ENCODE measurements at places on chromosomes 7 and 10.

- peak; percentile 79 for DNase-seq
These were observed 172.6 kb downstream of the FAM107B start for GRCh38 chr10:14601872-14602725.

DNA sequence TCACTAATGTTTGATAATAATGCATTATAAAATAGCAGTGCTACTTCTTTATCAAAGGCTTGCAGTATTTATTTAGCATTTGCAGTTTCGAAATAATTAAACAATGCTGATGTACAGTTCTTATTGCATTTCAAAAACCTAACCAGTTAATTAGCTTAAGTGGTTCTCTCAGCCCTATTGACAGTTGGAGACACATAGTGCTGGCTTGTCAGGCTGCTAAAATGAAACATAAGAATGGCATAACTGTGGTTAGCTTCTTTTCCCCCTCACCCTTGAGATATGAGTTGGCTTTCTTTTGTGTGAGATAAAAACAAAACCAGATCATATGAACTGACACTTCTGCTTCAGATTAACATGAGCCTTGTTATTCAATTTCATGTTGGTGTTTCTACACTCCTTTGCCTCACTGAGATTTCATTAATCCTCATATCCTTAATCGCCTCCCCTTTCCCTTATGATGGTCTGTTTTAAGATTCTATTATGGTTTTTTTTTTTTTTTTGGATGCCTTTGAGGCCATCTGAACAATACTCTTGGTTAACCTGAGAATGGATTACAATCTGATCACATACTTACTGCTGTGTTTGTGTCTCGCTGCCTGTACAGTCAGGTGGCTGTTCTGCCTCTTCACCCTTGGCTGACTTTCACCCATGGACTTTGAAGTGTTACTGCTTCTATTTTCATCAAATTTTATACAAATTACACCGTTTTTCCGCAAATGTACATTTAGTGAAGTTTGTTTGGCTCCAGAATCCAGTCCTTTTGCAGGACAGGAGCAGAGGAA is 108.0 kb downstream of the SDK1 start:
- peak; percentile 68 for DNase-seq

DNA sequence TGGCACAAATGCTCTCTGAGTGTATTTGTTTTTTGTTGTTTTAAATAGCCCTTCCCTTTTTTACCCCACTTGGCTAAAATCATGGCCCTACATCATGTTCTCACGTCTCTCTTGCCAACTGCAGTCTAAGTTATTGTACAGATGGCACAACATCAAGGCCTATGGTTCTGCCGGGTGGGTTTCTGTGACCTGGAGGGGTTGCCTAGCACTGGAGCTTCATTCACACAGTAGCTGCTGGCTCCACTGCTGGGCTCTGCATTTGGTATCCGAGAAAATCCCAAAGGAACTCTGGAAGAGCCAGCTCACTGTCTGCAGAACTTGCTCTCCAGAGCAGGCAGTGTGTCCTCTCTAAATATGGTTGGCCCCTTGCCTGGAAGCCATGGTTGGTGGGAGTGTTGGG is 120.6 kb downstream of the LRRC4 start:
- DNase-seq, result no peak

- no peak for DNase-seq
These were observed 25.1 kb upstream of the ZNF273 start for GRCh38 chr7:64877714-64878610.

DNA sequence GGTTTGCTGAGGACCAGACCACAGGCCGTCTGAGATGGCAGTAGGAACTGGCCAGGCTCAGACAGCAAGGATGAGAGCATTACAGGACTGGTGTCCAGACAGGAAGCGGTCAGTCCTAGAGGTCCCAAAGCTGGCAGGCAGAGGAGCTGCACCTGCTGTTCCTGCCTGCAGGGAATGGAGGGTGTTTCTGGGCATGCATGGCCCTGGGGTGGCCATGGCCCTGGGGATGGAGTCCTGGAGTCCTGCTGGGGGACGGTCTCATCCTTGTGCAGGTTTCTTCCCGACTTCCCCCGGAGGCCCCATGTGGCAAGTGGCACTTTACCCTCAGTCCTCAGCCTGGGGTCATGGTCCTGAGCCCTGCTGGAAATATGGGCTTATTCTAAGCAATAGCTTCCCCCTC is 274.9 kb upstream of the ADARB2 start:
- DNase-seq, result no peak

- no peak for DNase-seq
These were observed 2.4 kb upstream of the ST7 start for GRCh38 chr7:116950889-116951351.

DNA sequence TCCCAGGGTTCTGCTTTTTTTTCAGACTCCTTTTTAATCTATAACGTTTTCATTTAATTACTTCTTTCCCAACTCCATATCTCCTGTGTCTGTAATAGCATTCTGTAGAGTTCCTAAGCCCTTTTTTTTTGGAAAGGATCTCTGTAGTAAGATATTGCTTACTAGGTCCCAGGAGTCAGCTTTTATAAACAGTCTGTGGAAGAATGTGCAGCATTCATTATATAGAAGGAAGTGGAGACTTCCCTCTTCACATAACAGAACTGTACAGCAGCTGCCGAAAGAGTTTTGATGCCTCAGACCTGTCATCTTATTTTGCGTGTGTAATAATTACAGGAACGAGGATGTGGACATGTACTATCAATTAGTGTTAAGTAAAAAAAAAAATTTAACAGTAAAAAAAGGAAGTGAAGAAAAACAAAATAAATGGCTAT is 7.4 kb upstream of the STEAP4 start:
- DNase-seq, result no peak

GRCh38 chr10:124012583-124012982 is 80.8 kb downstream of the CHST15 start:
- DNase-seq, result no peak

DNA sequence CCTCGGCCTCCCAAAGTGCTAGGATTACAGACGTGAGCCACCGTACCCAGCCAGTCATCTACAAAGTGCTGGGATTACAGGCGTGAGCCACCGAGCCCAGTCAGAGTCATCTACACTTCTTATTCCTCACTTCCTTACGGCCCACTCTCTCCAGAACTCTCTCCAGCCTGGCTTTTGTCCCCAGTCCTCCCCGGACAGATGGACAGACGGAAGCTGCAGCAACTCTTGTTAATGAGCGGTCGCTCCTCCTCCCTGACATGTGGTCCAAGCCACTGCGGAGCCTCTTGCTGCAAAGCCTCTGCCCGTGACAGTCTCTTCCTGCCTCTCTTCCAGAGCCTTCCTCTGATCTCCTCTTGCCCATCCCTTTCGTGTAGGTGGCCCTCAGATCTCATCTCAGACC is 45.9 kb downstream of the TMEM270 start:
- DNase-seq, result no peak

GRCh38 chr10:79178614-79179163 is 109.9 kb downstream of the ZMIZ1 start:
- no peak for DNase-seq

DNA sequence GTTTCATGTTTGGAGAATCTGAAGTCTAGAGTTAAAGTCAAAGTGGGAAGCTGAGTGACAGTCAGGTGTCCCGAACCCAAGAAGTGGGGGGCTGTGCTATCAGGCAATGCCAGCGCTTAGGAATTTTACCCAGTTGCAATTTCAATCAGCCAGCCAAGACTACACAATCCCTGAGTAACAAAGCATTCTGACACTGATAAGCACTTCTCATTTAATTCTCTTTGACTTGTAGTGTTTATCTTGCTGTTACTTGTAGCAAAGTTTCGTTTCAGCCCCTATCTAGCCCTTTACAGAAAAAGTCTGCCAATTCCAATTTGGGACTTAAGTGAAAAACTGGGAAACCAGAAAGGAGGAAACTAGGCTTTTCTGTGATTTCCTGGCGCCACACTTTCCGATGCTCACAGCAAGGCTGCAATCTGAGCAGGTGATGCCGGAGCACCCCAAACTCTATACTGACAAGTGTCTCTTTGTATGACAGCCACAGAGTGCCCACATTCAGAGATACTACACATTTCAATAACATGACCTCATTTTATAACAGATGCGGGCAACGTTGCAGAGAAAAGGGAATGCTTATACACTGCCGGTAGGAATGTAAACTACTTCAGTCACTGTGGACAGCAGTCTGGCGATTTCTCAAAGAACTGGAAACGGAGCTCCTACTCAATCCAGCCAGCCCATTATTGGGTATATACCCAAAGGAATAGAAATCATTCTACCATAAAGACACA is 61.0 kb downstream of the ITIH5 start:
- no peak for DNase-seq

DNA sequence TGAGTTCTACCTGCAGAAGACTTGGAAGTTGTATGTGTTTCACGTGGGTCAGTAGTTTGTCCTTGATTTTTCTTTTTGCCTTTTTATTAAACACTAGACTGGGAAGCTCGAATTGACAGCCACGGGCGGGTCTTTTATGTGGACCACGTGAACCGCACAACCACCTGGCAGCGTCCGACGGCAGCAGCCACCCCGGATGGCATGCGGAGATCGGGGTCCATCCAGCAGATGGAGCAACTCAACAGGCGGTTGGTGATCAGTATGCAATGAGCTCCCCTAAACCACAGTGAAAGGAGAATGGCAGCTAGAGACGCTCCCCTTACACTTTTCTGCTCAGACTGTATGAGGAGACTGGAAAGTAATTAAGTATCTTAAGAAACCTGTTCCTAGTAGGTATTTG is 126.7 kb upstream of the STK17A start:
- no peak for DNase-seq

GRCh38 chr7:98133621-98134303 is 27.1 kb downstream of the LMTK2 start:
- DNase-seq, result peak; percentile 9

- no peak for DNase-seq
These were observed 75.1 kb downstream of the OAT start for GRCh38 chr10:124343351-124344265.

- DNase-seq, result no peak
These were observed 1005.5 kb downstream of the KCNMA1 start for GRCh38 chr10:76631884-76632766.

GRCh38 chr10:124500757-124501156 is 39.1 kb downstream of the LHPP start:
- DNase-seq, result peak; percentile 56

GRCh38 chr7:95089414-95090315 is 182.3 kb downstream of the PPP1R9A start:
- DNase-seq, result no peak

DNA sequence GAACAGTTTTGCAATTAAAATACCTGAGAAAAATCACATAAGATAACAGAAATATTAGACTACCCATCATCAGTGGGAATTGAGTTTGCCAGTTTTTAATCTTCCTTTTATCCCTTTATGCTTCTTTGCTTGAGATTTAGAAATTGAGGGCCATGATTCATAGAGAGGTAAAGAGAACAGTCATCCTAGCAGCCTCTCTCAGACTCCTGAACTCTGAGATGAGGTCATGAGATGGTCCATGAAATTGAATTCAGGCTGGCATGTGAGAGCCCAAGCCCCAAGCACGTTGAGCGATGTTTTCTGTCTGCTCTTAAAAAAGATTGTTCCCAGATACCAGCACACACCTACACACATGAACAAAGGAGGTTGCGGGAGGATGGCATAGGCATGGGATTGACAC is 91.1 kb downstream of the CREB5 start:
- DNase-seq, result no peak

DNA sequence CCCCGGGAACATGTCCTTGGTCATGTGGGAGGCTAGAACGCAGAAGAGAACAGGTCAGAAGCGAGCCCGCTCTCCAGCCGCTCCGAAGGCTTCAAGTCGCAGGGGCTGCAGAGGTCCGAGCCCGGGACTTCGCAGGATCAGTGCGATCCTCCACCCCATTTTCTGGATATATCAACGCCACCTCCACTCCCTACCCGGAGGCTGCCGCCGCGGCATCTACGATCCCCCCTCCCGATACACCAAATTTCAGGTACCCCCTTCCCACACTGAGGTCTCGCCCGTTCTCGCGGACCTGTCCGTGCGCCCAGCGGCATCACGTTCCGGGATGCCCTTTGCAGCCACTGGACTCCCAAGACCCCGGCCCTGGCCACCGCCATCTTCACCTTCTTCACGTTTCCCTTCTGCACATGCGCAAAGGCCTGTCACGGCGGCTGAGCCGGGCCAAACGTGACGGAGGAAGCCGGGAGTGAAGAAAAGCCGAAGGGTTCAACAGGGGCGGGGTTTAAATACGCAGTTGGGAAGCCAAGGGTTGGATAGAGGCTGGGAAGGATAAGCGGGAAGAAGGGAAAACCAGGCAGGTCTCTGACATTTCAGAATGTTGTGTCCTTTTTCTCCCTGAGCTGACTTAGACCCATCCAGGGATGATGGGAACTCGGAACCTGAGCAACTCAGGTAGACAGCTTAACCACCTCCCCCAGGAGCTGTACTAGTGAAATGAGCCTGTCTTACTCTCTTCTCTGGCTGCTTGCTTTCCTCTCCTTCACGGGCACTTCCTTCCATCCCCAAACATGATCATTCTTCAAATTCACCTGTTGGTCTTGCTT is at the start of gene NDUFB8:
NDUFB8 (minus strand) TSS at position 397 of the 824 bp plus-strand sequence; CDS start at position 377, 20 bp downstream.
- peak; percentile 94 for DNase-seq

- DNase-seq, result peak; percentile 21
These were observed 2.0 kb upstream of the ZNF398 start for GRCh38 chr7:149145031-149145845.

DNA sequence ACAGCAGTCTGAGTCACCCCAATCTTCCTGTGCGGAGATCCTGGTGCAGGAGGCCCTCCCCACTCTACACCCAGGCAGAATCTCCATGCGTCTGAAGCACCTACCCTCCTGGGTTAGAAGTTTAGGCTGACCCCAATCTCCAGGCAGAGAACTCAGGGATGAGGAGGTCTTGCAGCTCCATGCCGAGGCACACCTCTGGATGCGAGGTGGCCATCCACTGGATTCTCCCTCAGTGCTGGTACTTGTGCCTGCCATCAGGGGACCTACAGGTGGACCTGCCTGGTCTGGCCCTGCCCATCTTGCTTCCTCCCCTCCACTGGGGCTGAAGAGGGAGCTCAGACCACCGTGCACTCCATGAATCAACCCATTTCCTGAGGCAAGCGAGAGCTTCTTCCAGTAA is 28.8 kb upstream of the AMPH start:
- no peak for DNase-seq

DNA sequence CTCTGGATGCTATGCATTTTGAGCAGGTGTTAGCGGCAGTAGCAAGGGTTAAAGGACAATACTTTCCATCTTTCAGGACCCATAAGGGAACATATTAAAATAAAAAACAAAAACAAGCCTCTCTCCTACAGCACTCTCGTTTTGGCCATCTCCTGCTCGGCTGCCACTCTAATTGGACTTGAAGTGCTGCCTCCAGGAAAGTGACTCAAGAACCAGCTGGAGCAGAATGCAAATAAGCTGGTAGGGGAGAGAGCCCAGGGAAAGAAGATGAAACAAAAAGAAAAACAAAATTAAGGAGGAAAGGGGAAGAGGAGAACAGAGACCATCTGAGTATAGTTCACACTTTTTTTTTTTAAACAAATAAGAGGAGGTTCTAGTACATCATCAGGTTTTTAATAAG is 65.6 kb downstream of the HBP1 start:
- DNase-seq, result no peak

- DNase-seq, result no peak
These were observed 26.1 kb downstream of the ZFAND4 start for GRCh38 chr10:45646384-45647050.

- no peak for DNase-seq
These were observed 1.8 kb upstream of the RARRES2 start for GRCh38 chr7:150343225-150343624.
